H1 (cell line): ENCODE measurements at places on chromosomes 12 and 14. TPM values are rescaled to one million over a fixed set of nuclear protein-coding genes. Genes with fewer than 3 reads are reported as not detected.

GRCh38 chr12:114903083-114903691, 219.2 kb upstream of the TBX3 start:
- DNase-seq: no peak

- peak; percentile 99 for DNase-seq
Observed at GRCh38 chr12:52213564-52214420, 19.3 kb upstream of the KRT7 start.

Gene MYF5
- not detected in 2 replicates for total RNA-seq

DNA sequence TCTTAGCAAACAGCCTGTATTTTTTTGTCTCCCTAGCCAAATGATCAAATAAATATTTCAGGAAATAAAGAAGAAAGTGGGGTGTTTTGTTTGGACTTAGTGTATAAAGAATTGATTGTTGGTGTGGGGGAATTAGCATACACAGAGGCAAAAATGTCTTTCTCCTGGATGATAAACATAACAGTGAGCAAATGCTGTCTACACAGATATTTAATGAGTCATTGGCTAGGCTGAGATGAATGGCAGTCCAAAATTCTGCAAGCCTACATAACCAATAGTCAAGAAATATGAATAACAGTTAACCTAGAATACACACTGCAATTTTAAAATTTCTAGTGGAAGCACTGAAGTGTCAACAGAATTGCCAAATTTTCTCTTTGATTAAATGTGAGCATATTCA, 35.8 kb downstream of the MYF5 start:
- no peak for DNase-seq
